Left ventricle myocardium inferior (tissue), 1 donor: ENCODE measurements at places on chromosomes 6 and 20. TPM values are rescaled to one million over a fixed set of nuclear protein-coding genes. Genes with fewer than 3 reads are reported as not detected.
A peak's percentile ranks its signal among the peaks of the same experiment; 100 is the strongest.

Gene MCM3
- 20.1 TPM for total RNA-seq

GRCh38 chr20:32521780-32522525 is 63.2 kb downstream of the NOL4L start:
- DNase-seq, result peak; percentile 49
- H3K4me3 ChIP-seq, result no peak overlapping the region
- no peaks in the 10 kb centered on the region for H3K36me3 ChIP-seq
- H3K27ac ChIP-seq, result no peak overlapping the region
- H3K4me1 ChIP-seq, result peaks cover 53% of the 10 kb centered on the region

DNA sequence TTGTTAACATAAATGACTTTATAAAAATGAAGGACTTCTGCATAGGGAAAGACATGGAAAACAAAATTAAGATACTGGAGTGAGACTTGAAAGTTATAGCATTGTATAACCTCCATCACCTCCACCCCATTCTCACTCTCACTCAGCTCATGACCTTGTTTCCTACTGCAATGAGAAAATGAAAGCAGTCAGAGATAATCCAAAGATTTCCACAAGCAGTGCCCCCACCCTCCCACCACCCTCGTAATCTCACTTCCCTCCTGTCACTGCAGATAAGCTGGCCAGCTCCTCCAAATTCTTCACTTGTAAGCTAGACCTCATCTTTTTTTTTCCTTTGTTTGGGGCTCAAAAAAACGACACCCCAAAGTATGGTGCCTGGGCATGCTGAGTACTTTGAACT is 52.9 kb upstream of the PROKR2 start:
- H3K27me3 ChIP-seq, result no peaks in the 10 kb centered on the region
- H3K27ac ChIP-seq, result no peak overlapping the region
- no peak overlapping the region for H3K4me3 ChIP-seq
- H3K4me1 ChIP-seq, result no peaks in the 10 kb centered on the region
- DNase-seq, result no peak

DNA sequence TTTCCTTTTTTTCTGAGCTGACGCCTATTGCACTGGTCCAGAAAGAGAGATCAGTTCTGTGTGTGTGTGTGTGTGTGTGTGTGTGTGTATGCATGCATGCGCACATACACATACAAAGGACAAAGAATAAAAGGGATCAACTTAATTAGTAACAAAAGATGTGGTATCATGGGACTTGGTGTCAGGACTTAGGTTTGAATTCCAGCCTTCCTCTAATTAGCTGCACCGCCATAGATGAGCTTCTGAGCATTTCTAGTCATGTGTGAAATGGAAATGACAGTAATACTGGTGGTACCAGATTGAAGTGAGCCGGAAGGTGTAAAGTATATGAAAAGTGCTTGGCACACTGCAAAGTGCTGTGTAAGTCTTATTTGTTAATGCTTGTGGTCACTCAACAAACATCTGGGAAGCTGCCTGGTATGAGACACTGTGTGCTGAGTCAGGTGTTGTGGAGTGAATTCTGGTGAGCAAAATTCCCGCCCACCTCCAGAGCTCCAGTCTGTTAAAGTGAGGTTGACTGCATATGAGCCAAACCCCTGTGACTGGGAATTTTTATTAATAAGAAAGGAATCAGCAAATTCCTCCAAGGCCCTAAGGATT is 12.4 kb downstream of the DAAM2 start:
- H3K4me3 ChIP-seq, result no peak overlapping the region
- no peaks in the 10 kb centered on the region for H3K36me3 ChIP-seq
- H3K27me3 ChIP-seq, result no peaks in the 10 kb centered on the region
- H3K4me1 ChIP-seq, result peaks cover 53% of the 10 kb centered on the region

DNA sequence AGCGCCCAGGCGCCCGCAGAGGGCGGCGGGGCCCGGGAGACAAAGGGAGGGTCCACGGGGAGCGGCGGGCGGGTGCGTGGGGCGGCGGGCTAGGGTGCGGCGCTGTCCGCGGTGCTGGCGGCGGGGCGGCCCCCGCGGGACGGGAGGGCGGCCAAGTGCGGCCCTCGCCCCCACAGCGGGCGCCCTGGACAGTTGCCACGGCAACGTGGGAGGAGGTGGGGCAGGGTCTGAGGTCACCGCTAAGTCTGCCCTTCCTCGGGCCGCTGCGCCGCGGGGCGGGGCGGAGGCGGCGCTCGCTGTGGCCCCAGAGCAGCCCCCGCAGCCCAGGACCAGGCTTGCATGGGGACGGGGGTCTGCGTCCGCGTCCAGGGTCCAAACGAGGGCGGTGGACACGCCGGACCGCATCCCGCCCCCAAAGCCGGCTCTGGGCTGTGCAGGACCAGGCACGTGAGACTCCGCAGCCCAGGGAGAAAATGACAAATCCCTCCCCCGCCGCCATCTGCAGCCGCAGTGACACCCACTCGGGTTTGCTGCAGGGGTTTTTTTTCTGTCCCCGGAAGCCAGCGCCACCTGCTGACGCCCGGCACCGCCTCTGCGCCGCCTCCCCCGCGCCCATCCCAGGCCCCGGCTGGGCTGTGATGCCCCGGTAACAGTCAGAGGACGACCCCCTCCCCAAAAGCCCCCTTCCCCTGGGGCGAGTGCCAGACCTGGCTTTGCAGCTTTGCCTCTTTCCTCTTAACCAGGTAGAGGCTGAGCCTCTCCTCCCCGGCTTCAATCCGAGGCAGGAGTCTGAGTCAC is 36.8 kb downstream of the YTHDF1 start:
- no peaks in the 10 kb centered on the region for H3K36me3 ChIP-seq
- H3K27me3 ChIP-seq, result peaks cover 100% of the 10 kb centered on the region
- peak; percentile 28 for DNase-seq
- peak overlapping the region; percentile 55 for H3K4me3 ChIP-seq
- no peak overlapping the region for H3K27ac ChIP-seq

Gene RHAG
- 0.44 TPM for total RNA-seq

- no peaks in the 10 kb centered on the region for H3K27me3 ChIP-seq
- no peak overlapping the region for H3K27ac ChIP-seq
- H3K4me1 ChIP-seq, result no peaks in the 10 kb centered on the region
- no peak for DNase-seq
- no peaks in the 10 kb centered on the region for H3K36me3 ChIP-seq
These were observed 50.1 kb upstream of the E2F3 start for GRCh38 chr6:20351534-20351933.

Gene TLDC2
- not detected for total RNA-seq

Gene PREP
- total RNA-seq, result 25.2 TPM

DNA sequence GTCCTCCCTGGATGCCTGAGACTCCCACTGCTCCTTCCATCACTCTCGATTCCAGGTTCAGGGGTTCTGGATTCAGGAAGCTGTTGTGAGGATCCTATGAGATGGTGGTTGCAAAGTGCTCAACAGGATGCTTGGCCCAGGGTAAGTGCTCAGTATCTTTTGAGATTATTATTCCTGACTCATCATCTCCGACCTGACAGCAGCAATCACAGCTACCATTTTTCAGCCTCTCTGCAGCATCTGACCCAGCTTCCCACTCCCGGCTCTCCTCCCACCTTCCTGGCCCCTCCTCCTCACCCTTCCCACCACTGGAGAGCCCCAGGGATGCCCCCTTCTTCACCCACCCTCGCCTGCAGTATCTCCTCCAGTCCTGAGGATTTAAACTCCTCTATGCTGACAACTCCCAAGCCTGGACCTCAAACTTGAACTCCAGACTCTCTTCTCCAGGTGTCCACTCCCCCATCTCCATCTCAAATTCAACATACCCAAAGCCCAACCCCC is 36.8 kb upstream of the KCNB1 start:
- H3K36me3 ChIP-seq, result no peaks in the 10 kb centered on the region
- no peak overlapping the region for H3K4me3 ChIP-seq
- H3K27ac ChIP-seq, result no peak overlapping the region
- H3K27me3 ChIP-seq, result peaks cover 10% of the 10 kb centered on the region

Gene TP53TG5
- 0.80 TPM for total RNA-seq

DNA sequence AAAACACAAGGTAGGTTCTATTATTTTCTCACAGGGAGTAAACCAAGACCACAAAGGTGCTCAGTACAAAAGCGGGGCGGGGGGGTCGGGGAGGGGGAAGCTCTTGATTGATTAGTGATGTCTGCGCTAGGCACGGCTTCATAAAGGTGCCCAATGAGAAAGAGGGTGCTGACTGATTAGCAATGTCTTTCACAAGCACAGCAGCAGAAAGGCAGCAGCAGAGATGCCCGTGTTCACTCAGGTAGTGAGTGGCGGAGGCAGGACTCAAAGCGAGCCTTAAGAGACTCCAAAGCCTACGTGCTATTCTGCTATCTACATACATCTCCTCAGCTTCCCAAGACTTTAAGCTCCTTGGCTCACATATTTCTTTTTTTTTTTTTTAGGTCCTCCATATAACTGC is 20.3 kb downstream of the NFATC2 start:
- H3K27me3 ChIP-seq, result no peaks in the 10 kb centered on the region
- no peaks in the 10 kb centered on the region for H3K36me3 ChIP-seq
- no peak for DNase-seq
- peaks cover 17% of the 10 kb centered on the region for H3K4me1 ChIP-seq
- no peak overlapping the region for H3K27ac ChIP-seq

DNA sequence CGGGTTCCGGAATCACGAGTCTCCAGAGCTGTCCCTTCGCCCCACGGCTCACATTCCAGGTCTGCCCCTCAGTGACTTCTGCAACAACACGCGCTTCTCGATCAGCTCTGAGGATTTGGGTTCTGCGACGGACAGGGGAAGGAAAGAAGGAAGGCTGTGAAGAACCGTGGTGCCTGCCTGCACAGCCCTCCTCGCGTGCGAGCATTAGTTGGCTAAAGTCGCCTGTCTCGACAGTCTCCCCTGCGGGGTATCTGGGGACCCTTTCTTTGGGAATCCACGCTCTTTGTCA is 23.1 kb downstream of the VPS52 start:
- H3K27me3 ChIP-seq, result peaks cover 13% of the 10 kb centered on the region
- H3K27ac ChIP-seq, result peak overlapping the region; percentile 96
- H3K4me1 ChIP-seq, result peaks cover 30% of the 10 kb centered on the region

DNA sequence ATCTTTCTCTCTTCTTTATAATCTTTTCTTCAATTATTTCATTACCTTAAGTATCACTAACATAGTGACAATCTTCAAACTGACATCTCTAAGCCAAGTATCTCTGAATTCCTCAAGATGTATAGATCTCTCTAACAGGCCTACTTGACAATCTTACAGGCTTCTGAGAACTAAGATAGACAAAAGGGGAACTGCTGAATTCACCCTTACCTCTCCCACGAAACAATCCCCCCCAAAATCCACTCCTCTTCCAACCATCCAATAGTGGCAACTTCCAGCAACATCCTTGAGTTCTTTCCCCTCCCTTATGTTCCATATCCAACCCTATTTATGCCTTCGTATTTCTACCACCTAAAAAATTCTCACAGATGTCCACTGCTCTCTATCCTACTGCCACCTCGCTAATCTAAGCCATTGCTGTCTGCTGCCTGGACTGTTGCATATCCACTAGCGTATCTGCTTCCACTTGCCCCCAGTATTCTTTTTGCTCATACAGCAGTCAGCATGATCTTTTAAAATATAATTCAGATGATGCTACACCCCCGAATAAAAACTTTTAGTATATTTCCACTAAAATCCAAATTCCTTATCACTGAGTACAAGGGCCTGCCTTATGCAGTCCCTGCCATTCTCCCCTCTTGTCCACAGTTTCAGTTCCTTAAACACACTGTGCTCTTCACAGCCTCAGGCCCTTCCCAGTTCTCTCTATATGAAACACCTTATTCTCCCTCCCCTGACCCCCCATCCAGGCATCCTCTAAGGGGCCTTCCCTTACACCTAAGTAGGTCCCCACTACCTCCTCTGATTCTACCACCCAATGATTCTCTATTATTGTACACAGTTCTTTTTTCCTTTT is 8.0 kb downstream of the REPS1 start:
- no peak overlapping the region for H3K27ac ChIP-seq
- H3K27me3 ChIP-seq, result no peaks in the 10 kb centered on the region
- H3K4me3 ChIP-seq, result no peak overlapping the region
- H3K36me3 ChIP-seq, result no peaks in the 10 kb centered on the region
- H3K4me1 ChIP-seq, result peaks cover 63% of the 10 kb centered on the region

Gene SDC4
- total RNA-seq, result 77.4 TPM

DNA sequence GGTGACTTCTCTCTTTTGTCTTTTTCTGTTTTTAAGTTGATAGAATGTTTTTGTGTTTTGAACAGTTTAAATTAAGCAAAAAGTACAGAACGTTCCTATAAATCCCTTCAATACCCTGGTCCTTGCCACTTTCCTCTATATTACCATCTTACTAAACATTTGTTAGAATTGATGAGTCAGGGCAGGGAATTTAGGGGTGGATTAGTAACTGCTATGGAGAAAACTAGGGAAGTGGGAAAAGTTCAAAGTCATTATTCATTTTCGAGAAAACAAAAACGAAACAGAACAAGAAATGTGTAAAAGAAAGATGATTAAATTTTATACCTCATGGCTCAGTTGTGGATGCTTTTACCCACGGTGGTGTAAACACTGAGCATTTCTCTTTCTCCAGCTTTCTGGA is 240.4 kb upstream of the SULF2 start:
- H3K27ac ChIP-seq, result no peak overlapping the region
- H3K4me3 ChIP-seq, result no peak overlapping the region
- H3K4me1 ChIP-seq, result no peaks in the 10 kb centered on the region

DNA sequence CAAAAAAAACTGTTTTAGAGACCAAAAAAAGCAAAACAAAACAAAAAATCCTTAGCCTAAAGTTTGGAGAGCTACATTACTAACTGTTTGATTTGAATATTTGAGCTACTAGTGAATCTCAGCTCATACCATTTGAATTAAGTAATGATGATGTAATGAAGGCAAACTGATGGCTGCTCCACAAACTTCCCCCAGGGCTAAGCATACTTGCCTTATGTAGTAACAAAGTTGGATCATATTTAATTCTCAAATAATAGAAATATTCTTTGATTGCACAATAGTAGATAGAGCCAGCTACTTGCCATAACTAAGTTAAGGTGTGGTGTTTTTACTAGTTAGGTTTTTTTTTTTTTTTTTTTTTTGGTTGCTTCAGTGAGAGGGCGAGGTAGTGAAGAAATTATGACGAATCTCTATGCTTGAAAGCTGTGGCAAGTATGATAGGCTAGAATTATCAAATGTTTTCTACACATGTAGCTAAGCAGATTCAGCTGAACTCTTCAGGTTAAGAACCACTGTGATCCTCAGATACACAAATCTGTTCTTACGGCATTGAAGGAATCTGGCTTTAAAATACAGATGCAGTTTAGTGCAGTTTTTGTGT is 2.9 kb downstream of the RAB32 start:
- H3K4me3 ChIP-seq, result peak overlapping the region; percentile 85
- peaks cover 11% of the 10 kb centered on the region for H3K36me3 ChIP-seq
- H3K27me3 ChIP-seq, result no peaks in the 10 kb centered on the region
- H3K4me1 ChIP-seq, result peaks cover 49% of the 10 kb centered on the region
- peak overlapping the region; percentile 97 for H3K27ac ChIP-seq

GRCh38 chr6:168562576-168563151 is 121.7 kb downstream of the SMOC2 start:
- H3K36me3 ChIP-seq, result no peaks in the 10 kb centered on the region
- peaks cover 13% of the 10 kb centered on the region for H3K4me1 ChIP-seq
- H3K27me3 ChIP-seq, result peaks cover 14% of the 10 kb centered on the region
- H3K4me3 ChIP-seq, result no peak overlapping the region
- no peak for DNase-seq

DNA sequence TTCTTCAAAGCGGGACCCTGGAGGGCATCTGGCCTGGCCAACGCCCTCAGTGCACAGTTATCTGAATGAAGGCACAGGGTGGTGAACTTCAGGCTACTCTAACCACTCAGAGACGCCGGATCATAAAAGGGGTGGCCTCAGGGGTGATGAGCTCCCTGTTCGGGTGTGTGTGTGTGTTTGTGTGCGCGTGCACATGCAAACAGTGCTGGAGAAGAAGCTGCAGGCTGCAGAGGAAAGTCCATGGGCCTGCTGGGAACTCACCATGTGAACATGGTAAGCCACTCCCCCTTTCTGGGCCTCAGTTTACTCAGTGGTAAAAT is 42.0 kb downstream of the KIAA1755 start:
- peak overlapping the region; percentile 58 for H3K27ac ChIP-seq
- H3K4me3 ChIP-seq, result no peak overlapping the region
- no peaks in the 10 kb centered on the region for H3K36me3 ChIP-seq
- DNase-seq, result no peak
- peaks cover 7% of the 10 kb centered on the region for H3K4me1 ChIP-seq
